COR-L47 (cell line): ENCODE measurements at places on chromosomes 3 and 15.

DNA sequence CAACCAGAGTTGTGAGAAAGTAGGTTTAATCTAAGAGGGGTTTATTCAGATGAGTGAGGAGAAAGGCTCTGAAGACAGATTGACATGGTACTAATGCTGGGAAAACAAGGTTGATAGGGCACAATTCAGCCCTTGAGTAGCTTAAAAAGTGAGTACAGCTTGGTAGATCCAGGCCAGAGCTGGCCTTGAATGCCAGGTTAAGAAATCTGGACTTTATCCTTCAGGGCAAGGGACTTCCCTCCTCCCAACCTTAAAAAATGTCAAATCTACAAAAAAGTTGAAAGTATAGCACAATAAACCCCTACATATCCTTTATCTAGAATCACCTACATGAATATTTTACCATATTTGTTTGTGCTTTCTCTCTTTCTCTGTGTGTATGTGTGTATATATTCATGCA lies 7.9 kb downstream of the TM4SF18 start:
- DNase-seq = no peak

GRCh38 chr3:127458696-127459604 lies 131.6 kb downstream of the TPRA1 start:
- DNase-seq = no peak

DNA sequence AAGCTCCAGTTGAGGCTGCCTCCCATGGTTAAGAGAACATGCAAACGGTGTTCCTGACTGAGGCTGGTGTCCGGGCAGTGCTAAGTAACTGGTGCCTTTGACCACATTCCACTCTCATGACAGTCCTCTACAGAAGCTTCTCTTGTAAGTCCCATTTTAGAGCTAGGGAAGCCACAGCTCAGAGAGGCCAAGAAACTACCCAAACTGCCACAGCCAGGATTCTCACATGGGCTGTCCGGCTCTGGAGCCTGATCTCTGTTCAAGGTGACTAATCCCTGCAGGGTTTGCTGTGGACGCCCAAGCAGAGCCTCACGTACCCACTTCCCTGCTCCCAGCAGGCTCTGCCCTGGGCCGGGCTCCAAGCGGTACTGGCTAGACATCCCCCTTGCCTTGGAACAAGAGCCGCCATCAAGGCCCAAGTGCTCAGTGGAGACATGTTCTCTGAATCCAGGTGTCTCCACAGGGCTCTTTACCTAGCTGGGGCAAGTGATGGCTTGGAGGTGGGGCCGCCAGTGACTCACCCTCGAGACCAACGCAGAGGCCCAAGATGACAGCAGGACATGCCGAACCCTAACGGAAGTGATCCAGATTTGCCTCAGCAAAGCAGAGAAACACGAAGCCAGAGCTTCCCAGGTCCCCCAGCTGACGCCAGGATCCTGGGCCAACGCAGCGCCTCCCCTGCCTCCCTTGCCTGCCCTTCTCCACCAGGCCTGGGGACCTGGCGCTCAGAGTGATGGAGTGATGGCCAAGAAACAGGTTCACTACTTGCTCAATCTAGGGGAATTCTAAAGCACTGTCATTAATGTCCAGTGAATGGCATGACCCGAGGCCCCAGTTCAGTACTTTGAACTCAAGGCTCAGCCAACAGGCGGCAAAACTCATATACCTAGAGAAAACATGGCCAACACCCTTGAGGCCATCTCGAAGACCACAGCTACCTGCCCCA lies 24.4 kb downstream of the KLHL25 start:
- DNase-seq = no peak

GRCh38 chr3:109963831-109964230 lies 626.5 kb upstream of the DPPA4 start:
- peak; percentile 56 for DNase-seq

GRCh38 chr15:68441045-68441743 lies 9.2 kb upstream of the ITGA11 start:
- DNase-seq = no peak

DNA sequence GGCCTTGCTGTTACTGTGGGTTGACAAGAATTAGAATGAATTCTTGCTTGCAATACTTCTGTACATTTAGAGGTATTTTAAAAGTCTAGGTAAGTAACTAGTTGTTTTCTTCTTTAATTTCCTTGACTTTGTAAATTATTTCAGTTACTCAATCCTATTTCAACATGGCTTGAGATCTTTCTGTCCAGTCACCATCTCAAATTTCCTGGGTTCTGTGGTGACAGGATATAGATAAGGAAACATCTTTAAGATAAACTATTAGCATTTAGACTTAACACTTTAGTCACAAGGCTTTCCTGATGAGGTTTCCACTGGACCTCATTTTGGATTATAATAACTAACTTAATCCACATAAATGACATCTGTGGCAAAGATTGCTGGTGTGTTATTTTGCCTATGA lies 195.9 kb upstream of the DPH6 start:
- DNase-seq = no peak

DNA sequence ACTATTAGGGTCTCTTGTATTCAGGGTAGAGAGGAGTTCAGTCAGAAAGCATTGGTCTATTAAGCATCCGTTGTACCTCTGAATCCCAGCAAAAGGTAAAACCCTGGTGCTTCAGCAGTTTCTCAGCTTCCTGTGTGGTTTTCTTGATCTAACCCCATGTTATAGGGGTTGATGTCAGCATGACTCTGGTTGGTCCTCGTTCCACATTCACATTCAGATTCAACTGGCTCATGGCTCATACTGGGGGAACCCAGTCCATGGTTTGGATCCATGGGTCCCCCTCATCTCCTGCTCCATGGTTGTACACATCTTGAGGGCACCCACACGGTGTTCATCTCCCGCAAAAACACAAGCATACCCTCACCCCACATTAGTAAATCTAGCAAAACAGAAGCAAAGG lies 47.7 kb upstream of the C2CD4B start:
- no peak for DNase-seq

- no peak for DNase-seq
These were observed 18.9 kb upstream of the FEM1B start for GRCh38 chr15:68258692-68259091.

DNA sequence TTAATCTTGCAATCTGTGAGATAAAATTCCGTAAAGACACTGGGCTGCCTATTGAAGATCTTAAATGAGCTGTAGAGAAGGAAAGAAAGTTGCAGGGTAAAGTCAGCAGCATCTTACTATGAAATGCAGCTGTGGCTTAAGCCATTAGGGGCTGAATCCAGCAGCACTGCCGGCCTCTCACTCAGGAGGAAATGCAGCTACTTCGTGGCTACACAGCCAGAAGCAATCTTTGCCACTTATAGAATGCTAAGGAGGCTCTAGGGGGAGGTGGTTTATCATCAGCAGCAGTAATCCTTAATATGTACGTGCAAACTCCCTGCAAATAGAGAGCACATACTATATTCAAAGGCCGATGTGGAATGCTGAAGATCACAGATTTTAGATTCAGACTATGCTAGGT lies 19.1 kb upstream of the MCTP2 start:
- no peak for DNase-seq

GRCh38 chr3:71217640-71218222 lies 365.8 kb downstream of the FOXP1 start:
- no peak for DNase-seq

GRCh38 chr3:197613199-197613598 lies 57.4 kb upstream of the BDH1 start:
- no peak for DNase-seq

- no peak for DNase-seq
These were observed 769.4 kb upstream of the GOLIM4 start for GRCh38 chr3:168865022-168865551.

DNA sequence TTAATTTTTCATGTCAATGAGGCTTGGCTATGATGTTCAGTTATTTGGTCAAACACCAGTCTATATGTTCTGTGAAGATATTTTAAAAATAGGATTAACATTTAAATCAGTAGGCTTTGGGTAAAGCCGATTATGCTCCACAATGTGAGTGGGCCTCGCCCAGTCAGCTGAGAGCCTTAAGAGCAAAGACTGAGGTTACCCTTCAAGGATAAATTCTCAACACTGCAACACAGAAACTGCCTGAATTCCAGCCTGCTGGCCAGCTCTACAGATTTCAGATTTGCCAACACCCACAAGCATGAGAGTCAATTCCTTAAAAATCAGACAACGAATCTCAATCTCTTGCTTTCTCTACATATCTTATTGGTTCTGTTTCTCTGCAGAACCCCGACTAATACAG lies 188.3 kb downstream of the PLCH1 start:
- no peak for DNase-seq

- DNase-seq = no peak
These were observed 14.2 kb upstream of the SLC7A14 start for GRCh38 chr3:170600005-170600624.

- DNase-seq = no peak
These were observed 8.1 kb upstream of the RBP1 start for GRCh38 chr3:139547666-139548065.

GRCh38 chr15:80970018-80970657 lies 19.5 kb downstream of the MESD start:
- DNase-seq = peak; percentile 51

GRCh38 chr15:98804057-98804380 lies 155.7 kb downstream of the IGF1R start:
- no peak for DNase-seq

DNA sequence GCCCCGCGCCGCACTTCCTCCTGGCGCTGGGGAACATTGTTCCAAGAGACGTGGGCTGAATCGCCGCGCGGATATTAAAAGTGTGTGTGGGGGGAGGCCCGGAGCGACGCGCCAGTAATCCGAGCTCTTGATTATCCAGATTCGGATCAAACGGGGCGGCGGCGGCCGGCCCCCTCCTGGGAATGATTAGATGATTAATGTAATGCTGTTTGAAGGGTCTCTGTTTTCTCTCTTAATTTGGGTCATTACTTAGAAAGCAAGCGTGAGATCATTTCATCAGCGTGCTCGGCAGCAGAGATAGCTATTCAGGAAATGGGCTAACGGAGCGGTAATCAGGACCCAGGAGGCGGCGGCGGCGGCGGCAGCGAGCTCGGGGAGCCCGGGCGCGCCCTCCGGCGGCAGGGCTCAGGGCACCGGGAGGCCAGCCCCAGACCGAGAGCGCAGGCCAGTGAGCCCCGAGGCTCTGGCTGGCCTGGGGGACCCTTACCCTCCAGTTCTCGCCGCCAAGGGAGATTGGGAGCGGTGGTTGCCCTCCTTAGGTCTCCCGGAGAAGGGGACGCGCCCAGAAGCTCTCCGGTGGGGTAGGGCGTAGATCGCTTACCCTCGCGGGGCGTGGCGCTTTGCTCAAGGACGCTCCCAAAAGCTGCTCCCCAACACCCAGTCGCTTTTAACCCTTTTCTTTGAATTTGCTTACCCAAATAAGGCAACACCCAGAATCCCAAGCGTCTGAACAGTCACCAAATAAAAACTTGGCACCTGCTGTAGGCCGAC lies 4.5 kb downstream of the FEZF2 start:
- no peak for DNase-seq

DNA sequence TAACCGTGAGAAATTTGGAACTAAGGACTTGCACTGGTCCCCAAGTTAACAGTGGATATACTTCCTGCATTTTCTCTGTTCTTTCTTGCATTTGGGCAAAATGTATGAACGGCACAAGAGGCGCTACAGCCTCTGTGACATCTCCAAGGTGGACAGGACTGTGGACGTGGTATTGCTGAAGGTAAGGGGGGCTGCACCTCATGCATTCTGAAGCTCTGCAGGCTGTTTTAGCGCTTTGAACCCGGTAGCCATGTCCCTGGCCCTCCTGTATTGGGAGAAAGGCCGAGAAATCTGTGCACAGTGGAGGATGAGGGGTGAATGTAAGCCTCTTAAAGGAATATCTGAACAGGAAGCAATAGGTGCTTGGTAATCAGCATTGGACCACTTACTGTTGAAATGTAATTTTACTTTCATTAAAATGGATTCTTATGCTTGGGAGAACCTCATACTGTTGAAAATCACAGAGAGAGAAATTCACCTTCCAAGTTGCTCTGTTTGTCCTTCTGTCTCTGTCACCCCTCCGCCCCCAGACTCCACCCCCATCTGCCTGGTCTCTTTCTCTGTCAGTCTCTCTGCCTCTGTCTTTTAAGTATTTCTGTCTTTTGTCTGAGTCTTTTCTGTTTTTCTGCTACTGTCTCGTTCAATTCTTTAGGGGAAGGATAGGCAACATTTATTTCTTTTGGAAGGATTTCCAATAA lies 174.6 kb downstream of the KLHL25 start:
- DNase-seq = no peak

DNA sequence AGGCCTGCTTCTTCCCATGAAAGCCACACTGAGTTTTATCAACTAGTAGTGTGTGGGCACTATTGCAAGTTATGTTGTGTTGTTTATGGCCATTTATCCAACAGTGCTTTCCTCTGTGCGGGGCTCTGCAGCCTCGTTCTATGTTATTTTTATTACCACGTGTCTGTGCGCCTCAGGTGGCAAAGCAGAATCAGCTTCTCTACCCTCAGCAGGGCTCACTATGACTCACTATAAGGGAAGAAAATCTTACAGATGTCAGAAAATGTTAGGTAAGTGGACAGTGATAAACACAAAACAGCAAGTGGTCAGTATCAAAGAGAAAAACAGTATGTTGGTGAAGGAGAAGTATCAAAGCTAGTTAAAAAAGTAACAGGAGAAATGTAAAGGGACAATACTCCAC lies 61.4 kb downstream of the MOBP start:
- no peak for DNase-seq

- no peak for DNase-seq
These were observed 31.7 kb downstream of the POC1A start for GRCh38 chr3:52122491-52122890.

DNA sequence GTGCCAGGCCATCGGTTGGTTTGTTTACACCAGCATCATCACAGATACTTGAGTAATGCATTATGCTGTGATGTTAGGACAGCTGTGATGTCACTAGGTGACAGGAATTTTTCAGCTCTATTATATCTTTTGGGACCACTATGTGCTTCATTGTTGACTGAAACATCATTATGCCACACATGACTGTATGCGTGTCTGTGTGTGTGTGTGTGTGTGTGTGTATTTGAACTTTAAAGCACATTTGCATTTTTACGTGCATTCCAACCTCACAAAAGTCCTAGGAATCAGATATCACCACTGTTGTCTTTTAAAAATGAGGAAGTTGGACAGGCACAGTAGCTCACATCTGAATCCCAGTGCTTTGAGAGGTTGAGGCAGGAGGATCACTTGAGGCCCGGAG lies 223.0 kb downstream of the TBL1XR1 start:
- DNase-seq = no peak
